AG08396 (cell line): ENCODE measurements at places on chromosomes 3 and 15.
A peak's percentile ranks its signal among the peaks of the same experiment; 100 is the strongest.

GRCh38 chr3:37519236-37519635, 342.4 kb upstream of the CTDSPL start:
- DNase-seq: no peak

DNA sequence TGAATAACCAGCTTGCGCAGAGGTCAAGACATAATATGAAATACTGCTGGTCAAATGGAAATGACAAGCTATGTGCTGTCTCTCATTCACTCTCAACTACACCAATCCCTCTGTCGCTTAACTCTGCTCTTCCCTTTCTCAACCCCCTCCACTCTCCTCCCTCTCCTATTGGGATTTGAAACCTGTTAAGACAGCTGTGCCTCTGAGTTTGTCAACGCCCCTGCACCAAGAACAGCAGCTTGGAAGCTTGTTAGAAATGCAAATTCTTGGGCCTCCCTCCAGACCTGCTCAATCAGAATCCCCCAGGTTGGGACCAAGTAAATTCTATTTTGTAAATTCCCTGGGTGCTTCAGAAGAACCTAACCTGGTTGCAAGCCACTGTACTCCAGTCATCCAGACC, 149.7 kb upstream of the ATP2B2 start:
- no peak for DNase-seq

DNA sequence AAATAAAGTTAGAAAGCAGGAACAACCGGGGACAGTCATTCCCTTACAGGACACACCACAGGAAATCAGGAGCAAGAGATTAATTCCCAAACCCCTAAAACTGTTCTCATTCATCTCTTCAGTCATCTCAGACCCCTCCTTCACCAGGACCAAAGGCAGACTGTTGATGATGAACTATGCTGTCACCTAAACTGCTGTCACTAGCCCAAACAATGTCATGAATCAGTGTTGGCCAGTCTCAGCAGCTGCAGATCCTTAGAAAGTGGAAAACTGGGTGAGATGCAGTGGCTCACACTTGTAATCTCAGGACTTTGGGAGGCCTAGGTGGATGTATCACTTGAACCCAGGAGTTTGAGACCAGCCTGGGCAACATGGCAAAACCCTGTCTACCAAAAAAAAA, 909.6 kb downstream of the ROBO1 start:
- DNase-seq: peak; percentile 5

- no peak for DNase-seq
These were observed 176.4 kb downstream of the ISL2 start for GRCh38 chr15:76512971-76513370.

DNA sequence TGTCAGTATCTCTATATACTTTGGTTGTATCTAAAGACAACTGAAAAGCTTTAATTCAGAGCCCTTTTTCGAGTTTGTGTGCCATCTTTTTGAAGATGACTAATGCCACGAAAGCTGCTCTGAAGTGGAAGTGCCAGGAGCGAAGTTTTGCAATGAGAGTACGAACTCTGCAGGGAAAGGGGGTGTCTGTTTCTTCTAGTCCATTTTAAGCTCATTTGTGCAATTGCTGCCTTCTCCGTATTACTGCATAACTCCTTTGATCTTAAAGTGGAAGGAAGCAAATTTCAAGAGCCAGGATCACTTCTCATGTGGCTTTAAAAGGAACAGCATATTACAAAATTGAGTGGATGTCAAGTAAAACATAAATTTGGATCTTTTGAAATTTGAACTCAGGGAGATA, 245.3 kb downstream of the FEZF2 start:
- DNase-seq: peak; percentile 19

GRCh38 chr3:141426404-141427034, 58.2 kb downstream of the ZBTB38 start:
- no peak for DNase-seq

- no peak for DNase-seq
These were observed 1024.3 kb downstream of the FHIT start for GRCh38 chr3:60226912-60227311.

DNA sequence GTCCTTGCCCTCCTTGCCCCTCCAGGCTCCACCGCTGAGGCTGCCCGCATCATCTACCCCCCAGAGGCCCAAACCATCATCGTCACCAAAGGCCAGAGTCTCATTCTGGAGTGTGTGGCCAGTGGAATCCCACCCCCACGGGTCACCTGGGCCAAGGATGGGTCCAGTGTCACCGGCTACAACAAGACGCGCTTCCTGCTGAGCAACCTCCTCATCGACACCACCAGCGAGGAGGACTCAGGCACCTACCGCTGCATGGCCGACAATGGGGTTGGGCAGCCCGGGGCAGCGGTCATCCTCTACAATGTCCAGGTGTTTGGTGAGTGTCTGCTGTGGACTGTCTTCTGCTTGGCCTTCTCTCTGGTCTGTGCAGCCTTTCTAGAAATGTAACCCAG, 61.0 kb downstream of the BOC start:
- no peak for DNase-seq
